ENCODE measurements at places on chromosomes 5 and 9.
A peak's percentile ranks its signal among the peaks of the same experiment; 100 is the strongest.

GRCh38 chr5:157976429-157976828 lies 117.5 kb upstream of the CLINT1 start:
- no peak for DNase-seq

GRCh38 chr9:22053178-22053577 lies 44.1 kb upstream of the CDKN2B start:
- DNase-seq, result no peak

- peak; percentile 32 for DNase-seq
Observed at GRCh38 chr5:145588113-145588512, 247.0 kb downstream of the PRELID2 start.

GRCh38 chr9:36121971-36122370 lies 14.6 kb upstream of the GLIPR2 start:
- DNase-seq, result no peak

DNA sequence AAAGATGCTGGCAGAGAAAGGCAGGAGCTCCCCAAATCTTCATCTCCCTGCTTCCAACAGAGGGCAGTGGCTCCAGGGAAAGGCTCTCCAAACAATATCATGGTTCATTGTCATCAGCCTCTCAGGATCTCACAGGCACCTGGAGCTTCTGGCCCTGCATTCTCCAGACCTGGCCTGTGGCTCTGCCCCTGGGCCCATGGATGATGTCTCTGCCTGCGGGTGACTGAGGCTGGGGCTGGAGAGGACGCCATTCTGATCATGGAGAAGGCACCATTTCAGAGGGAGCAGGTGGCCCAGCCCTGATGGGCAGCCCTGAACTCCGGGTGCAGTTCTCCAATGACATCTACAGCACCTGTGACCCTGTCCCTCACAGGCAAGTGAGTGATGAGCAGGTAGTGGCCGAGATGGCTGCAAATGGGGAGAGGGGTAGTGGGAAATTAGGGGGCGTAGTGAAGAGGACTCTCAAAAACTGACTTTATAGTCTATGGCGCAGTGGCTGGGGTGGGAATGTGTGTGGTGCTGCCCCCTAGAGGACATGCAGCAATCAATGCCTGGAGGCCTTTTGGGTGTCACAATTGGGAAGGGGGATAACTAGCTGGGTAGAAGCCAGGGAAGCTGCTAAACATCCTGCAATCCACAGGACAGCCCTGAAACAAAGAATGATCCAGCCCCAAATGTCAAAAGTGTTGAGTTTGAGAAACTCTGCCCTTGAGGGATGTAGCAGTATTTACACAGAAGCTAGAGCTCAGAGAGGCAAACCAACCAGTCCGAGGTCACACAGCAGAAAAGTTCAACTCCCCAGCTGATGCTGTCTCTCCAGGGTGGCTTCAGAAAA lies 3.2 kb downstream of the SH3PXD2B start:
- no peak for DNase-seq

- DNase-seq, result no peak
Observed at GRCh38 chr5:146048994-146049703, 56.2 kb downstream of the PLAC8L1 start.

All from NCI-H524 (cell line).